NK-92 treated with Interleukin-12 subunit alpha and Interleukin-12 subunit beta, amount 100 ng/mL, for 24 hours (cell line): ENCODE measurements at places on chromosomes 2 and 18.

GRCh38 chr2:45627911-45628310 is 16.8 kb upstream of the SRBD1 start:
- no peak for DNase-seq

DNA sequence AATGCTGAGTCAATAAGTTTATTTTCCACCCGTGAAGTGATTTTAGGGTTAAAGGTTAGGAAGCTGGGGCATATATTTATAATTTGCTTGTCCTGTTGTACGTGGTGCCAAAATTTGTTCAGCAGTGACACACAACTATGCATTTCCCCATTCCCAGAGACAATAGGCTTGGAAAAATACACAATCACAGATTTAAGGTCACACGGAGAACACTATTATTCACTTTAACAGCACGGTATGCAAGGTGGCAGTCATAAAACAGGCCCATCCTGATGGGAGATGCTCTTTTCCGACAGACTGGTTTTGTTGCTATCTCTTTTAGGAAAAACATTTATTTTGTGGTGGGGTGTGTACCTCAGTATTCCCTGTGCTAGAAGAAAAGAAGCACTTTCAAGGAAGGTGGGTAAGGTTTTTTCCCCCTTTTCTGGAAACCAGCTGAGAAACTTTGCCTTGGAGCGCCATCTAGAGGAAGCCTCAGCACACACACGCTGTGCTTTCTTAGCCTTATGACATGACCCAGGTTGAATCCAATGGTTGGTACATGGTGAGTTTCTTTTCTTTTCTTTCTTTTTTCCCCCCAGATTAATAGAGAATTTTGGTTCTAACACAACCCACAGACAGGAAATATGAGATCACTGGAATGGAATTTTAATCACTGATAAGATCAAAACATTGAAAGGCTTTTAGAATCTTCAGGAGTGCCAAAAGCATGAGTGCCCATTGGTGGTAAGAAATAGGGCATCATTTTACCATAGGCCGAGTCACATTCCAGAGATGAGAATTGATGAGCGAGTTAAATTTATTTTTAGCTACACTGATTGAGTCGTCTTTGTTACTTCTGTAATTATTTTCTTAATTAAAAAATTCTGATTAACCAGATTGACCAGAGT is 332.1 kb downstream of the AGPS start:
- DNase-seq = no peak

DNA sequence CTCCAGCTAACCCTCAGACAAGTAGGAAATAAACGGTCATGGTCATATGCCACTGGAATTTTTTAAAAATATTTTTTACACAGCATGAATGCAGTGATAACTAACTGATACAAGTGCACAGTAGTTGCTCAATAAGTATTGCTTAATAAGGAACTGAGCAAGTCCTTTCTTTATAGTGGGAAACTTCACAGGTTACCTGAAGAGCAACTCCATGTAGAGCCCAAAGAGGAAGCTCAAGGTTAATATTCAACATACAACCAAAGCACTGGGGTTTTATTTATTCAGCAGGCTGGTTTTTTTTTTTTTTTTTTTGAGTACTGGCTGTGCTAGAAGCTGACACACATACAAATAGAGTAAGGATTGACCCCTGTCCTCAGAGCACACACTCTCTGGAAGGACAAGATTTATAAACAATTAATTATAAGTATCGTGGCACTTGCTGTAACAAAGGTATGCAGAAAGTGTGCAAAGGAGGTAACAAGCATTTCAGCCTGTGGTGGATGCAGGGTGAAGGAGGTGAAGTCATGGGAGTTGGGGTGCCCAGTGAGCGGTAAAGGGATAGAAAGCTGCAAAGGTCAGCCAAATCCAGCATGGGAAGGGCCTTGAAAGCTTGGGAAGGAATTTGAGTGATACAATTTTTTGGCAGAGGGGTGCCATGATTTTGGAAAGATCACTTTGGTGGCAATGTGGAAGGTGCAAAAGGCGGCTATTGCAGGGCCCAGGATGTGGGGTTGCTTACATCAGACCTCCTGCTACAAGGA is 52.7 kb downstream of the ATOH8 start:
- DNase-seq = no peak

DNA sequence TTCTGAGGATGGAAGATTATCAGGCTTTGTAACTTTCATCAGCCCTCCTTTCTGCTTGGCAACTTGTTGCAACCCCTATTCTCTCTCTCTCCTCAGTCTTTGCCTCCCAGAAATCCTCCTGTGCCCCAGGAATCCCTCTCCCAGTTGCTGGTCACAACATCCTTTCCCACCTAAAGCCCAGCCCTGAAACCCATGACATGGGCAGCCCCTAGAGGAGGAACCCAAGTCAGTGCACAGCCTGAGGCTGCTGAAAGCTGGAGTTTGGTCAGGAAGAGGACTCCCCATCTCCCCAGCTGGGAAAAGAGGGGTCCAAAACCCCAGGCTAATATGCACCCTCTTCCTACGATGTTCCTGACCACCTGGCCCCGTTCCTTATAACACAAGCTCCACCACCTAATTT is 29.5 kb downstream of the PKDCC start:
- DNase-seq = no peak

GRCh38 chr2:118046634-118047210 is 32.9 kb upstream of the CCDC93 start:
- DNase-seq = no peak

DNA sequence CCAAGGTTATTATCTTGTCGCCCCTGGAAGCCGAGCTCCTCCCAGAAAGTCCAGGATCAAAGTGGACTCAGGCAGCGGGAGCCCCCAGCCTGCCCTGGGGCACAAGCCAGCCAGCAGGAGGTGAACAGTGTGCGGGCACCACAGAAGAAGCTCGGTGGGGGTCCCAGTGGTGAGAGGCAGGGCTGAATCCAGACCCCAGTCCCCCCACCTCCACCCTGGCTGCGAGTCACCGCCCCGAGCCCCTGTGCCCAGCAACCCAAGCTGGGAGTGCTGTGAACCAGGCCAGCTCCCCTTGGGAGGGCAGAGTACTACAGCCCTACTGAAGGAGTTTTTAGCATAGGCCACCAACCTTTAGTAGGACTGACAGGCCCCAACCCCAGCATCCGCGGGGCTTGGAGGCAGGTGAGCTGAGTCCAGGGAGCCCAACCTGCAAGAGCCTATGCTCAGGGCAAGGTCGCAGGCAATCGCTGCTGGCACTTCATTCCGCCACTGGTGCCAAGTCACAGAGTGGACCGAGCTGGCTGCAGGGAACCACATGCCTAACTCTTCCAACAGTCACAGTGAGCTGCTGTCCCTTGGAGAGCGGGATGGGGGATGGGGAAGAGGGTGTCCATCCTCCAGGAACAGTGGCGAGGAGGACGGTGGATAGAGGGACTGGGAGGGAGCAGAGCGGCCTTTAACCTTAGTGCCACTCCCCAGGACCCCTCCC is 3.0 kb downstream of the PIEZO2 start:
- DNase-seq = no peak

DNA sequence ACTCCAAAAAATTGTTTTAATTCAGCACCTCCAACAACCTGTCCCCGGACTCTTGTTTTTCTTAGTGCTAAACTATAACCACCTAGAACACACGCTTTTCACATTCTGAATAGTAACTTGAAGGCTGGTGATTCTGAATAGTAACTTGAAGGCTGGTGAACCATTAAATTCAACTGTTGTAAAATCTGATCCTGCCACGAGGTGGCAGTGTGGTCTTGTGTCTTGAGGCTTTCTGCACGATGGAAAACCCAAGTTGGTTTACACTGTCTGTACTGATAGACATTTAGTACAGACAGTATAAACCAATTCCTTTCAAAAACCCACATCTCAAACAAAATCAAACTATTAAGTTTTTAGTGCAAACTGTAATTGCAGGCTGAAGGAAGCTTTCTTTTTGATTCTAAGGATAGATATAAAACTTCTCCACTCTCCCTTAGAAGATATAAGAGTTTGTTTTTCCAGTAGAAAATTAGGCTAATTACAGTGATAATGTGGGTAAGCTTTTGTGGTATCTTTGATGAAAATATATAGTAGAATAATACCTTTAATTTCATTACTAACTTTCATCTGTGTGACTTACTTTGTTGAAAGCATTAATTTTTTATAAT is 57.6 kb downstream of the VAPA start:
- peak; percentile 0 for DNase-seq

DNA sequence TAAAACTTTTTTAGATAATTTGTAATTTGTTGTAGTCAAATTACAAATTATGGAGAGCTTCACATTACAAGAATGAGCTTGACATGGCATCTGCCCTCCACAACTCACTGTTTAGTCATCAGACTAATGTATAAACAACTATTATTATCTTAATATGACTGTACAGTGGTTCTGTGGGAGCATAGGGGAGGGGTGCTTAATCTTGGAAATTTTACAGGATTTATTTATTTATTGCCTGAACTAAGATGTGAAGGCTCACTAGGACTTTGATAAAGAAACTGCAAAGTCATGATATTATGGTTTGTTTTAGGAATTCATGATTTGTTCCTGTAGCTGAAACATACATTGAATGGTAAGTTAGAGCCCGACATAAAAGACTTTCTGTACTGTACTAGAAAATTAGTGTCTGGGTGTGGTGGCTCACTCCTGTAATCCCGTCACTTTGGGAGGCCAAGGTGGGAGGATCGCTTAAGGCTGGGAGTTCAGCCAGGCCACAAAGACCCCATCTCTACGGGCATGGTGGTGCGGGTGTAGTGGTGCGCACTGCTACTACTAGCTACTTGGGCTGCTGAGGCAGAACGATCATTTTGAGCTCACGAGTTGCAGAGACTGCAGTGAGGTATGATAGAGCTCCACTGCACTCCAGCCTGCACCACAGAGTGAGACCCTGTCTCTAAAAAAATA is 2.1 kb downstream of the MARCHF7 start:
- DNase-seq = no peak

GRCh38 chr2:239758279-239758877 is 266.8 kb downstream of the NDUFA10 start:
- no peak for DNase-seq

DNA sequence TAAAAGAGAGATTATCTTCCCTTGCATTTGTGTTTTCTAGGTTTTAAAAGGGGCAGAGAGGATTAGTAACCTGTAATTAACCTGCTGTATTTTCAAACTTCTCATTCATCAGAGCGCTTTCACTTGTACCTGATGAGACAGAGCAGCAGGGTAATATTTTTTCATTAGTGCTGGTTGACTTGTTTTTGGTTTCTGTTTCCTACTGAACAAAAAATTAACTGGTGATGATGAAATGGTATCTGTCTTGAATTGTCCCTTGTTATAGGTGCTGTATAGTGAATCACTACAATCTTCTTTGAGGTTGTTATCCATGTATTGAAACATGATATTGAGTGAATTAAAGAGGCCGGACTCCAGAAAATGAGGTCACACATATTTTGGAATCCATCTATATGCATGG is 37.9 kb downstream of the CDH20 start:
- DNase-seq = no peak

DNA sequence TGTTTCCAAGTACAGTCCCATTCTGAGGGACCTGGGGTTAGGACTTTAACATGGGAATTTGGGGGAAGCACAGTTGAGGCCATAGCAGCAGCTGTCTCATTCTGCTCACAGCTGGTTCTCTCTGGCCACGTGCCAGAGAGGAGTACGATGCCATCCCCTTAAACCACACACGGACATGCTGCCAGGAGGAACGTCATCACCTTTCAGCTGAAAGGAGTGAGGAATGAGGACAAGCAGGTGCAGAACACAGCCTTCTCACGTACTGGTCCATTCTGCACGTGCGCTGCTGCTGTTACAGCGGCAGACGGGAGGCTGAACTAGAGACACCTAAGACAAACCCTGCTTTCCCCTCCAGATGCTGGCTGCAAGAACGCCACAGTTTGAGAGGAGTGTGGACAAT is 33.5 kb downstream of the ODC1 start:
- no peak for DNase-seq

- DNase-seq = no peak
Observed at GRCh38 chr2:135490376-135490775, 40.6 kb downstream of the ZRANB3 start.

DNA sequence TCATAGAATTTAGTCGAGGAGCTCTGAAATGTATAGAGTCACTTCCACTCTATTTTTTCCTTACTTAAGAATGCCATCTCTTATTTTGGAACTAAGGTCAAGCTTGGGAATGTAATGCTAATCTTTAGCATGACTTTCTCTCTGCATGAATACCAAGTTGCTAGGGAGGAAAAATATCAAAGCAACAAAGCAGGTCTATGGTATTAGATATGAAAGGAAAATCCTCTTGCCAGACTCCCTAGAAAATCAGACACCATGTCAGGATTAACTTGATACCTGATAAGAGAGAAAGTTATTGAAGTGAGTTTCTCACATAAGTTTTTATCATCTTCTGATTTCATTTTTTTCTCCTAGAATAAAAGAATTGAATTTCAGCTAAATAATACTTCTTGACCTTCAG is 341.7 kb upstream of the ZNF804A start:
- no peak for DNase-seq

- no peak for DNase-seq
Observed at GRCh38 chr18:23523429-23524212, 20.3 kb downstream of the RMC1 start.

DNA sequence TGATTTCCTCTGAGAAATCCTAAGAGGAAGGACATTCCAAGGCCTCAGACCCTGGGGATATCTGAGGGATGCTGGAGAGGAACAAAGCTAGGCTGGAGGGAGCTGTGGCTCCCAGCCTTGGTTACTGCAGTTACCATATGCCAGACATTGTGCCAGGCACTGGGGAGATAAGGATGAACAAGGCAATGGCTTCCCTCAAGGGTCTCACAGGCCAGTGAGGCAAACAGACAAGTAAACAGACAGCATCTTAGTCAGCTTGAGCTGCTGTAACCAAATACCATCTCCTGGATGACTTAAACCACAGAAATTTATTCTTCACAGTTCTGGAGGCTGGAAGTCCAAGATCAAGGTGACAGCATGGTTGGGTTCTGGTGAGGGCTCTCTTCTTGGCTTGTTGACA is 91.8 kb downstream of the SKA1 start:
- no peak for DNase-seq

- DNase-seq = no peak
Observed at GRCh38 chr2:241445426-241445825, 63.0 kb downstream of the STK25 start.

GRCh38 chr2:55906993-55907392 is 16.6 kb downstream of the EFEMP1 start:
- DNase-seq = no peak
